H1 (cell line): ENCODE measurements at places on chromosomes 4 and X.

- H3K36me3 ChIP-seq: no peaks in the 10 kb centered on the region
- H3K4me3 ChIP-seq: peak overlapping the region; percentile 70
- no peak for DNase-seq
- H3K4me1 ChIP-seq: peaks cover 7% of the 10 kb centered on the region
- no peaks in the 10 kb centered on the region for H3K27me3 ChIP-seq
- no peak overlapping the region for H3K27ac ChIP-seq
Measured at GRCh38 chrX:67545036-67545821, 1.4 kb downstream of the AR start.

GRCh38 chr4:112423591-112423990 lies 92.4 kb downstream of the NEUROG2 start:
- no peaks in the 10 kb centered on the region for H3K36me3 ChIP-seq
- no peak overlapping the region for H3K27ac ChIP-seq
- no peak overlapping the region for H3K4me3 ChIP-seq
- no peak for DNase-seq
- peaks cover 4% of the 10 kb centered on the region for H3K4me1 ChIP-seq

GRCh38 chrX:1207496-1208025 lies 4.9 kb downstream of the CRLF2 start:
- H3K4me3 ChIP-seq: no peak overlapping the region
- H3K27ac ChIP-seq: no peak overlapping the region
- no peaks in the 10 kb centered on the region for H3K4me1 ChIP-seq
- DNase-seq: no peak
- H3K27me3 ChIP-seq: no peaks in the 10 kb centered on the region

- H3K27me3 ChIP-seq: no peaks in the 10 kb centered on the region
- H3K36me3 ChIP-seq: no peaks in the 10 kb centered on the region
- no peak overlapping the region for H3K27ac ChIP-seq
- no peak overlapping the region for H3K4me3 ChIP-seq
Measured at GRCh38 chrX:132001127-132001526, 22.0 kb upstream of the STK26 start.

DNA sequence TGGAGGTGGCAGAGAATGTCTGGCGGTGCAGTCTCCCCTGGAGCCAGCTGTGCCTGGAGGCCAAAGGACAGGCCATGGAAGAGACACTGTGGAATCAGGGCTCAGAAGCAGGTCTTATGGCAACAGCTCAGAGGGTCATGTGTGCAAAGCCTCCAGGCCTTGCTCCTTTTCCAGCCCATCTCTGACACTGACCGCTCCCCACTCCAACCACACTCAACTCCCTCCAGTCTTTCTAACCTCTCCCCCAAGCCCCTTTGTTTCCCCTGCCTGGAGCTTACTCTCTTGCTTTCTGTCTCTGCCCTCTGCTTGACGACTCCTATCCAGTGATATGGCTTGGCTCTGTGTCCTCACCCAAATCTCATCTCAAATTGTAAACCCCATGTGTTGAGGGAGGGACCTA lies 34.2 kb upstream of the CRMP1 start:
- no peak for DNase-seq
- H3K27me3 ChIP-seq: no peaks in the 10 kb centered on the region

- H3K27me3 ChIP-seq: peaks cover 4% of the 10 kb centered on the region; the same call in 1 of the 2 replicates
- H3K4me1 ChIP-seq: peaks cover 11% of the 10 kb centered on the region
- no peak overlapping the region for H3K4me3 ChIP-seq
- no peak for DNase-seq
- H3K36me3 ChIP-seq: no peaks in the 10 kb centered on the region
- no peak overlapping the region for H3K27ac ChIP-seq
Measured at GRCh38 chr4:38865445-38865844, 2.2 kb upstream of the FAM114A1 start.

GRCh38 chr4:119675391-119675790 lies 46.8 kb upstream of the PDE5A start:
- H3K4me3 ChIP-seq: no peak overlapping the region
- DNase-seq: no peak
- no peaks in the 10 kb centered on the region for H3K36me3 ChIP-seq

DNA sequence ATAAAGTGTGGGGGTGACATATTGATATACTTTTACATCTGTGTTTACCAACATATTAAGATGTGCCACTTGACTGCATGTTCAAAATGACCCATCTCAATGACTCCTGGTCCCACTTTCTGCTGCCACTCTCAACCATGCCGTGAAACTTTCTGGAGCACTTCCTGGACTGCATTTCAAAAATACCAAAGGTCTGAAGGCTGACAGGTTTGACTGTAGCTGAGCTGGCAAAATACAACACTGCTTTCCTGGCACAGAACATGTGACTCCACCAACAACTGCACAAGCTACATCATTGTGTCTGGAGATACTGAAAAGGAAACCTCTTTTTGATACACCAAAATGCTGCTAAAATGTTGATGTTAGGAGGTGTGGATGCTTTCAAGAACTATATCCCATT lies 184.8 kb downstream of the UNC5C start:
- H3K27me3 ChIP-seq: no peaks in the 10 kb centered on the region
- no peak overlapping the region for H3K4me3 ChIP-seq
- H3K27ac ChIP-seq: no peak overlapping the region
- no peaks in the 10 kb centered on the region for H3K36me3 ChIP-seq
- no peak for DNase-seq
- H3K4me1 ChIP-seq: no peaks in the 10 kb centered on the region

DNA sequence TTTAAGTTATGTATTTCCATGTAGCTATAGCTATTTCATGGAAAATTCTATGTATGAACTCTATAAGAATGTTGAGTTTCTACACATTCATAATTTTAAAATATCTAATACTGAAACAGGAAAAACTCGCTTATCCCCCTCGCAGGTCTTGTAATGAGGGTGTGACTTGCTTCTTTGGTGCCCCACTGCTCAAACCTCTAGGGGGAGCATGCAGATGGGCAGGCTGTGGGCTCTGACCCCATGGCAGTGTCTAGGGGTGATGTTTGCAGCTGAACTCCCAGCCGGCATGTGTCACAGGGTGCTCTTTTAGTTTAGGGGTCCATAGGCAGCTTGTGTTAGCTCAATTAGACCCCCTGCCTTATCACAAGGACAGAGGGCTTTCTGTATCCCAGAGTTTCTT lies 1825.7 kb upstream of the ADGRL3 start:
- no peaks in the 10 kb centered on the region for H3K27me3 ChIP-seq
- no peak overlapping the region for H3K4me3 ChIP-seq
- H3K27ac ChIP-seq: no peak overlapping the region

GRCh38 chrX:9501362-9501761 lies 36.5 kb downstream of the TBL1X start:
- no peak overlapping the region for H3K4me3 ChIP-seq
- H3K27ac ChIP-seq: no peak overlapping the region

DNA sequence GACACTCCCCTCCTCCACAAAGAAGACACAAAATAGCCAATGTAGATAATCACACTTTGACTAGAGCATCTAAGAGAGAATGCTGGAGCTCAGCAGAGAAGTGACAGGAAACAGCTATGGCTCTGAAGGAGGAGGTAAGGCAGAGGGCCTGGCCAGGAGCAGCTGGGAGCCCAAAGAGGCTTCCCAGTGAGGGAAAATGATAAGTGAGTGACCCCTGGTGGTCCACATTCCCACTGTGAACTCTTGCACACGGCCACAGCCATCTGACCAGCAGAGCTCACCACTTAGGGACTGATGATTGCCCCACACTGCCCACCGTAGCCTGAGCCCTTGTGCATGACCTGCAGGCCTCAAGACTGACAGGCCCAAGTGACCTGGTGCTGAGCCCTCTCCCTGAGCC lies 162.7 kb upstream of the GALNTL6 start:
- H3K27ac ChIP-seq: no peak overlapping the region
- no peak overlapping the region for H3K4me3 ChIP-seq
- no peaks in the 10 kb centered on the region for H3K4me1 ChIP-seq
- no peaks in the 10 kb centered on the region for H3K36me3 ChIP-seq

- no peak for DNase-seq
- no peaks in the 10 kb centered on the region for H3K36me3 ChIP-seq
- no peak overlapping the region for H3K27ac ChIP-seq
- no peak overlapping the region for H3K4me3 ChIP-seq
- H3K27me3 ChIP-seq: no peaks in the 10 kb centered on the region
- no peaks in the 10 kb centered on the region for H3K4me1 ChIP-seq
Measured at GRCh38 chrX:142593361-142593862, 388.3 kb upstream of the MAGEC2 start.

DNA sequence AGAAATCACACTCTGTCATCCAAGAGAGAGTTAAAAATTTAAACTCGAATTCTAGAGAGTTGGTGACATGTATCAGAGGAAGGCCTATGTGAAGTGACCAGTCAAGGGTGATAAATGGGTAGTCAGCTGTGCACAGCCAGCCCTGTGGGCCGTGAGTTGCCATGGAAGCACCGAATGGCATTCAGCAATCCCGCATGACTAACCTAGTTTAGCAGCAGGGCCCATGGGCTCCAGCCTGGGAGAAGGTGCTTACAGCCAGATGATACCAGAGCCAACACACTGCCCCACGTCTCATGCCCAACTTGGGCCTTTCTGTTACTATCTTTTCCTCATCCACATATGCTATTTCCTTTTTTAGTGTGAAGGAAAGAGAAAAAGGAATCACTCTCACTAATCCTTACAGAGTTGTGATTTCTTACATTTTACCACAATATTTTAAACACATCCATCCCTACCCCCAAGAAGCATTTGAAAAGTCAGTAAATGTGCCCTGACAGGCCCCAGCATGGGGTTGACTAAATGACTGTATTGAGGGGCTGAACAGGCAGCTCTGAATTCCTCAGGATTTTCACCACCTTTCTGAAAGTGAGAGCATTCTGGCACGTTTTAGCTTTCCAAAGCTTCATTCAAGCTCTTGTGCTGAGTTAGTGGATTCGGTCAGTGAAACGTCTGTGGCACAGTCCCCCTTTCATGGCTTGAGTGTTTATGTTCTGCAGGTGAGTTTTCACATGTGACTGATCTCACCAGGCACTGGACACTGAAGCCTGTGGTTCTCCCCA lies 104.2 kb downstream of the AFF1 start:
- H3K4me1 ChIP-seq: peaks cover 2% of the 10 kb centered on the region
- H3K27me3 ChIP-seq: no peaks in the 10 kb centered on the region
- no peak overlapping the region for H3K27ac ChIP-seq
- no peak overlapping the region for H3K4me3 ChIP-seq
- no peaks in the 10 kb centered on the region for H3K36me3 ChIP-seq

DNA sequence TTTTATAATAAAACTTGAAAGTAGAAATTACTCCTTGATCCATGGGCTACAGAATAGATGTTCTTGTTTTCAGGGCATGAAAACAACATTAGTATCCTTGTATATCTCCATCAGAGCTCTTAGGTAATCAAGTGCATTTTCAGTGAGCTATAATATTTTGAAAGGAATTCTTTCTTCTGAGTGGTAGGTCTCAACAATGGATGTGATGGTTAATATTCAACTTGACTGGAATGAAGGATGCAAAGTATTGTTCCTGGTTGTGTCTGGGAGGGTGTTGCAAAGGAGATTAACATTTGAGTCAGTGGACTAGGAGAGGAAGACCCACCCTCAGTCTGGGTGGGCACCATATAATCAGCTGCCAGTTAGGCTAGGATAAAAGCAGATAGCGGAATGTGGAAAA lies 100.1 kb downstream of the LCORL start:
- DNase-seq: no peak
- no peaks in the 10 kb centered on the region for H3K4me1 ChIP-seq
- no peak overlapping the region for H3K27ac ChIP-seq
- no peak overlapping the region for H3K4me3 ChIP-seq

DNA sequence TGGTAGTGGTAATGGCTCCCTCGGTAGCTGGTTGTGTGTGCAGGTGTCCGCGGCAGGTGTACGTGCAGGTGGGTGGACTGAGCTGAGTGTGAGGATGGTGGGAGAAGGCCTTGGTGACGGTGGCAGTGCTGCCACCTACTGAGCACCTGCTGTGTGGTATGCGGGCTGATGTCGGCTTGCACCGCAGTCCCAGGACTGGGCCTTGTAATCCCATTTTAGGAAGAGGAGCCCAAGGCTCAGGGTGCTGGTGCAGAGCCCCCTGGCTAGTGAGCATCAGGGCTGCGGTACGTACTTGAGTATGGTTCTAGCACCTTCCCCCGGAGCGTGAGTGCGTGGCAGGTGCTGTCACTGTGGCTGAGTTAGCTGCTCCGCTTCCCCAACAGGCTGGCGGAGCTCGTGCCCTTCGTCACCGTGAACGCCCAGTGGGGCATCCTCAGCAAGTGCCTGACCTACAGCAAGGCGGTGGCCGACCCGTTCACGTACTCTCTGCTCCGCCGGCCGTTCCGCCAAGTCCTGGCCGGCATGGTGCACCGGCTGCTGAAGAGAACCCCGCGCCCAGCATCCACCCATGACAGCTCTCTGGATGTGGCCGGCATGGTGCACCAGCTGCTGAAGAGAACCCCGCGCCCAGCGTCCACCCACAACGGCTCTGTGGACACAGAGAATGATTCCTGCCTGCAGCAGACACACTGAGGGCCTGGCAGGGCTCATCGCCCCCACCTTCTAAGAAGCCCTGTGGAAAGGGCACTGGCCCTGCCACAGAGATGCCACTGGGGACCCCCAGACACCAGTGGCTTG lies 5.7 kb upstream of the CPZ start:
- no peaks in the 10 kb centered on the region for H3K36me3 ChIP-seq
- no peak overlapping the region for H3K27ac ChIP-seq

DNA sequence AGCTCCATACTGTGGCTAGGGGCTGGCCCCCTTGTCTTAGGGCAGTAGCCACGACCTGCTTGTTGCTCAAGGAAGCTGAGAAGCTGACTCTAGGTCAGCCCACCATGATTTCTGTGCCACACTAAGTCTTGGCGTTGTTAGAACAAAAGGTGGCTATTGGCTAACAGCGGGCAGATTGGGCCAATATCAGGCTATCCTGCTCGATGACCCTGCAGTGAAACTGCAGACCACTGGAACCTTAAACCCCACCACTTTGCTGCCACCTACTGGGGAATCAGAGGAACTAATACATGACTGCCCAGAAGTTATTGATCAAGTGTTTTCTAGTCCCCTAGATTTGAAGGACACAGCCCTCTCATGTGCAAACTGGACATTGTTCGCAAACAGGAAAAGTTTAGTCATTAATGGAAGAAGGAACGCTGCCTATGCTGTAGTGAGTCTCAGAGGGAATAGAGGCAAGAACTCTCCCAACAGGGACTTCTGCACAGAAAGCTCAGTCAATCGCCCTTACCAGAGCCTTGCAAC lies 17.0 kb upstream of the PAPSS1 start:
- H3K36me3 ChIP-seq: no peaks in the 10 kb centered on the region
- H3K4me3 ChIP-seq: no peak overlapping the region
- no peak overlapping the region for H3K27ac ChIP-seq

DNA sequence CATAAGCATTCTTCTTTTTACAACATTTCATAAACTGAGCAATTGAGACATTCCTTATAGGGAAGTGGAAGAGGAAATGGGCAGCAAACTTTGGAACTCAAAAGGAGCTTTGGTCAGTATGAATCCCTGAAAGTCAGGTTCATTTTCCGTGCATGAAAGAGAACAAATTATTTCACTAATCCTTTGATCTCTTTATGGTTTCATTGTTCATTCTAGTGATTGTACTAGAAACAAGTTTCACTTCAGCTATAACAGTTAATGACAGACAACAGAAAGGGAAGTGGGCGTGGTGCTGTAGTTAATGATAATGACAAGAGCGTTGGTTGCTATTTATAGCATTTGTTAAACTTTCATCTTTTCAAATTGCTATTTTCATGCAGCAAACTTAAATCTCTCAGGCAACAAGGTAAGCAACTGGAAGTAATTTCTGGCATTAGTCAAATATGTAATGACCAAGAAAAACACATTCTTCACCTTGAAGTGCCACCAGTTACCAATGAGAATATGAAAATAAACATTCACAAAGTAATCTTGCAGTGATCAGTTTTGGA lies 98.4 kb downstream of the AREG start:
- DNase-seq: no peak
- H3K36me3 ChIP-seq: no peaks in the 10 kb centered on the region
- no peaks in the 10 kb centered on the region for H3K27me3 ChIP-seq
- H3K4me1 ChIP-seq: peaks cover 8% of the 10 kb centered on the region; the same call in 1 of the 2 replicates
- no peak overlapping the region for H3K4me3 ChIP-seq

GRCh38 chrX:102652031-102652688 lies 877 bp downstream of the GPRASP1 start:
- no peaks in the 10 kb centered on the region for H3K36me3 ChIP-seq
- DNase-seq: no peak
- no peak overlapping the region for H3K27ac ChIP-seq
- 0 out of 2 replicates have a peak, but pooled peaks cover 2% of the 10 kb centered on the region for H3K4me1 ChIP-seq
- H3K27me3 ChIP-seq: no peaks in the 10 kb centered on the region
